ENCODE measurements at places on chromosomes 4 and X.

- DNase-seq: no peak
These were observed at the start of gene TRIM60 for GRCh38 chr4:165031436-165032211. Gene TRIM60 (plus strand): TSS chr4:165031999. CDS start chr4:165040073, 8,074 bp downstream.

- DNase-seq: no peak
These were observed 19.5 kb upstream of the CXCR3 start for GRCh38 chrX:71637848-71638247.

GRCh38 chr4:76210452-76210851 is 3.2 kb downstream of the SCARB2 start:
- DNase-seq: no peak

DNA sequence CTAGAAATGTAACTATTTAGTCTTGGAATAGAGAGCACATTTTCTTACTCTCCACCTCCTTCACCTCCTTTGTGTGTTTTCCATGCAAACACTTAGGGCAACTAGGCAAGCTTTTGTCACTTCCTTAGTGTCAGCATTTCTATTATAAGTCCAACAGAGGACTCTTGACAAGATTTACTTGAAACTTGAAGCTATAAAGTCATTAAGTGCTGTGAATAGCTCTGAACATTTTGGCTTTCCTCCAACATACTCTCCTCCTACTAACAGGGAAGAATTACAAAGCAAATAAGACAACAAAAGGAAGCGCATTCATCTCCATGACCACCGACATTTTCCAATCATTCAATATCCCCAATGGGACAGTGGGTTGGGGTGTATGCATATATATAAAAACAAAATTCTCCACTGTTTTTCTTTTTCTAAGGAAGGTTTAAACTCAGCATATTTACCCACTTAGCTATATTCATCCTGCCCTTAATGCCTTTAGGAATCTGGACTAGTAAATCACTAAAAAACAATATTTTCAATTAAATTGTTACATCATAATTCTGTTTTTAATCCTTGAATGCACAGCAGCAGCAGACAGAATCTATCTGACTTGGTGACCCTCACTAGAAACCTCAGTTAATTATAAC is 264.6 kb downstream of the SNCA start:
- no peak for DNase-seq

All from right forelimb (tissue), 1 donor.